MCF 10A (cell line): ENCODE measurements at places on chromosomes 6 and 20. TPM values are rescaled to one million over a fixed set of nuclear protein-coding genes. Genes with fewer than 3 reads are reported as not detected.

DNA sequence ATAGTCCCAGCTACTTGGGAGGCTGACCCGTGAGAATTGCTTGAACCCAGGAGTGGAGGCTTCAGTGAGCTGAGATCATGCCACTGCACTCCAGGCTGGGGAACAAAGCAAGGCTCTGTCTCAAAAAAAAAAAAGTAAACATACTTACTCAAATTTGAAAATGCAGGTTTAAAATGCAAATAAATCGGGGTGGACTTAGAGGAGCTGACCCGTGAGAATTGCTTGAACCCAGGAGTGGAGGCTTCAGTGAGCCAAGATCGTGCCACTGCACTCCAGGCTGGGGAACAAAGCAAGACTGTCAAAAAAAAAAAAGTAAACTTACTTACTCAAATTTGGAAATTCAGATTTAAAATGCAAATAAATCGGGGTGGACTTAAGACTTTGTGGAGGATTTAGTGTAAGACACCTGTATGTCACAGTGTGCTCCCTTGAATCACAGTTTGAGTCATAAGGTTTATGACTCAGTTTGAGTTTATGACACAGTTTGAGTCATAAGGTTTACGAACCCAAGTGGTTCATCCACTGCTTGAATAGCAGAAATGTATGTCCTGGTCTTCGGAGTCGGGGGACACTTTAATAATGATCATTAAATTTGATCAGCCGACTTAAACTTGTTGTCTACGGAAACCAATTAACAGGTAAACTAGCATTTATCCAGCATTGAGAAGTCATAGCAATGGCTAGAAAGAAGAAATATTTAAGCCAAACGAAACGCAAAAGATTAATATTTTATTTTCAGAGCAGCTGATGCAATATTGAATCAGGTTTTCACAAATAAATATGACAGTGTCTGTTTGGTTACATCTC, 6.8 kb upstream of the MRPS10 start:
- DNase-seq, result peak; percentile 93
- peaks cover 24% of the 10 kb centered on the region for H3K36me3 ChIP-seq
- no peaks in the 10 kb centered on the region for H3K27me3 ChIP-seq
- H3K4me3 ChIP-seq, result peak overlapping the region; percentile 73

DNA sequence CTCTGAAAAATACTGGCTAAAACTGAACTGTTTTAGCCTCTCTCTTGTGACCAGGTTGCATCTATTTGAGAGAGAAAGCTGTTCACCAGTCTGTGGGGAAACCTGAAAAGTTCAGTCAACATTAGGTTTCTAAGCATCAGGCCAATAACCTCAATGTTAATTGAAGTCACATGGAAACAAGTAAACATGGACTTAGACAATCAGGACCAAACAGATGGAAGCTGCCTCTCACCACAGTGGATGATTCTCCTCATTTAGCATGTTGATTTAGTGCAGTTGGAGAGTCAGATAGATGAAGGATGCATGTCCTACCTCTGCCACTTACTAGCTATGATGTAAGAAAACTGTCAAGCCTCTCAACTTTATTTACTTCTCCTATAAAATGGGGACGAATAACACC, 18.2 kb downstream of the SCGN start:
- no peak overlapping the region for H3K27ac ChIP-seq
- no peaks in the 10 kb centered on the region for H3K36me3 ChIP-seq
- no peaks in the 10 kb centered on the region for H3K4me1 ChIP-seq
- no peak for DNase-seq
- no peaks in the 10 kb centered on the region for H3K27me3 ChIP-seq

- H3K4me1 ChIP-seq, result peaks cover 8% of the 10 kb centered on the region
- no peaks in the 10 kb centered on the region for H3K27me3 ChIP-seq
- no peak overlapping the region for H3K4me3 ChIP-seq
- no peaks in the 10 kb centered on the region for H3K36me3 ChIP-seq
- no peak for DNase-seq
Observed at GRCh38 chr6:148271711-148272439, 70.8 kb upstream of the SASH1 start.

The ELOVL4 gene
- 6.2 and 9.6 TPM in 2 replicates for total RNA-seq
